ENCODE measurements at places on chromosomes 1 and 21.
A peak's percentile ranks its signal among the peaks of the same experiment; 100 is the strongest.

GRCh38 chr1:72885017-72885416 is 602.7 kb upstream of the NEGR1 start:
- DNase-seq, result no peak

DNA sequence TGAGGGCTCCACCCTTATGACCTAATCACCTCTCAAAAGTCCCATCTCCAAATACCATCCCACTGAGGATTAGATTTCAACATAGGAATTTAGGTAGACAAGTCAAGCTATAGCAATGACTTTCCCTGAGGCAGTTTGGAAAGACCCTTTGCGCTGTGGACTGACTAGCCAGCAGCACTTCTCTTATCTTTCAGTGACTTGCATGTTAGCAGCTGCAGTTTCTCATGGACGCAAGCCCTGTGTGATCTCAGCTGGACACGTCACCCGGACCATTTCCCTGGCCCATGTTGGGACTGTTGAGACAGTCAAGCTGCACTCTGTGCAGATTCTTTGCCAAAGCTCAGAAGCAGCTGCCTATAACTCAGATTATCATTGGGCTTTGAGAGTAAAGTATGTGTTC is 408.1 kb upstream of the USP24 start:
- DNase-seq, result no peak

GRCh38 chr1:14470802-14471201 is 127.7 kb upstream of the KAZN start:
- DNase-seq, result no peak

DNA sequence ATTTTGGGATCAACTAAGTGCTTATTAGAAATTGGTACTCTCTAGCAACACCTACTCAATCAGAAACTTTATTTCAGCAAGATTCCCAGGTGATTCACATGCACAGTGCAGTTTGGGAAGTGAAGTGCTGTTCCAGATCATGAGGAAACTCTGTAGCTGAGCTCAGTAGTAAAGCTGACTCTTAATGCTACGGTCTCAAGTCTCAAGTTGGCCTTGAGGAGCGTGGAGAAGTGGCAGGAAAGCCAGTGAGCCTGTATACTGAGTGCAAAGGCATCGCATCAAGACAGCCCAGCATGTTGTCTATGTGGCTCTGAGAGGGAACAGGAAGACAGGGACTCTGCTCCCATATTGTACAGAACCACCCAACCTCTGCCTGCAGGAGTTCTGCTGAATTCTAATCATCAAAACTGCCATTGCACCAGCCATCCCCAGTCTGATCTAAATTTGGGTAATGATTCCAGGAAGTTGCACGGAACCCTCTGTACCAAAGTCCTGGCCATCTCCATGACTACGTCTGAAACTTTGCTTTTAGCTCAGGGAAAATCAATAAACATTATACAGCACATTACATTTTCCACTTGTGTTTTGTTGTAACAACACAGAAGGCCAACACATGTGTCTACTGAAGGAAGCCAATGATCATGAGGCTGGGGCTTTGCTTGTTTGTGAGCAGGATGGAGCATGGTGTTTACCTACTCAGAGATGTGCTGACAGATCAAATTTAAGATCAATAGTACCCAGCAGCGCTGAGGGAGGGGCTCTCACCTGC is 105.1 kb upstream of the TLR5 start:
- no peak for DNase-seq

- no peak for DNase-seq
These were observed 82.1 kb downstream of the GFI1 start for GRCh38 chr1:92404661-92405060.

DNA sequence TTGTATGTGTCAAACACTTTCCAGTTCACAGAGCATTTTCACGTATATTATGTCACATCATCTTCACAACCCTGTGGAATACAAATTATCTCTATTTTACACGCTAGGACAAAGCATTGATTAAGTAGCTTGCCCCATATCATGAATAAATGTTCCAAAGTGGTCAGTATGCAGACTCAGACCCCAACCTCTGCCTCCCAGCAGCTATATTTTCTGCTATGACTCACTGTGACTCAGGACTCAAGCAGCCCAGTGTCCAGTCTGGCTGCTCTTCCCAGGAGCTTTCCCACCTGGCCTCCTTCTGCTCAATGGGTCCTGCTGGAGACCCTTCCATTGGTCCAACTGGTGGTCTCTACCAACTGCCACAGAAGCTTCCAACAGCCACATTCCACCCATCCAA is 56.0 kb upstream of the RAP1A start:
- no peak for DNase-seq

DNA sequence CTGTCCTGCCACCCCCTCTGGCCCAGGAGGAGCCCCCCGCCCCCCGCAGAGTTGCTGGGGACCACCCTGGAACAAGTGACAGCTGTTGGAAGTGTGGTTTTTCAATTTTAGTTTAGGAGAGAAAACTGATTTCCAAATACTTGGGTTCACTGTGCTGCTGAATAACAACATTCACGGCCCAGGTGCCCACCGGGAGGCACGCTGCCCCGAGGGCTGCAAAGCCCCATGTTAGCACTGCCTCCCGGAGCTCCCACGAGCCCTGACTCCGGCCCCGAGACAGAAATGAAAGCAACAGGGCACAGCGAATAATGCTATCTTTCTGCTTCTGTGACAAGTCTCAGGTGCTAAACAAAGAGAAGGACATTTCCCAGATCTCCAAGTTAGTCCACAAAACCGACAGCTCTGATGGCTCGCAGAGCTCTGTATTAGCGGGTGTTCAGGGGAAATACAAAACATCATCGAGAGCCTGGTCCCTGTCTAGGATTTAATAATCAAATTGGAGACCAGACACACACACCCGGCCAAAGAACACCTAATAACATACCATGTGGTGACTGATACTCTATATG is 451.5 kb downstream of the KIF26B start:
- no peak for DNase-seq

DNA sequence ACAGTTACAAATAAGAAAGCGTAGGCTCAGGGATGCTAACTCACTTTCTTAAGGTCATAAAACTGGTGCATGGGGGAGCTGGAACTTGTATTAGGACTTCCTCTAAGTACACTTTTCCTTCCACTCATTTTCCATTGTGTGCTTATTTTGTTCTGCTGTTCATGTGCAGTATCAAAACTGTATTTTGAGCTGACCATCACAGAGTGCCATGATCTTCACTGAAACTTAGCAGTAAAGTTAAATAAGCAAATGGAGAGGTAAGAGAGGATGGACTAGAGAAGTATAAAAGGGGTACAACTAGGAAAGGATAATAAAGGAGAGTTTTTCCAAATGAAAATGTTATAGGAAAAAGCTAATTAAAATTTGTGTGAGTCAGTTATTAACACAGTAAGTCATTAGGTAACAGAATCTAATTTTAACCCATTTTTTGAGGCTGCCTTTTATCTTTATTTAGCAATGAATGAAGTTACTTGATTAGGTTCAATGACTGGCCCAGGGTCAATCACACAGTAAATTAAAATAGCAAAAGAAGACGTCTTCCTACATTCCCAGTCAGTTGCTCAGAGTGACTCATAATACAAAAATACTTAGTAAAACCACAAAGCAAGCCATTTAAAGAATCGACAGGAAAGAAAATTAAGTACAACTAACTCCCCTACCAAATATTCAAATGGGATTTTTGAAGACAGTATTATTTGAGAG is 165.8 kb upstream of the C1orf105 start:
- DNase-seq, result no peak

DNA sequence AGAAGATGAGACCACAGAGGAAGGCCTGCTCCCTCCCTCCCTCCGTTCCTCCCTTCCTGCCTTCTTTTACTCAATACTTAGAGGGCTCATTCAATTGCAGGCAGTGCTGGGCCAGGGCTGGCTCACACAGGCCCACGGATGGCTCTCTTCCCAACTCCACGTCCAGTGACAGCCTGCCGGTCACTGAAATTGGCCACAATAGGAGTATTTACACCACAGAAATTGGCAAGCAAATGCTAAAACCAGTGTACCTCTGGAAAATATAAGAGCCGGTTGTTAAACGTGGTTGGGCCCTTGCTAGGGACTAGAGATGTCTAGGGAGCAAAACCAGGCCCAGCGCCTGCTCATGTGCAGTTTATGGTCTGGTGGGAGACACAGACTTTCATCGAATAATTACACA is 72.4 kb upstream of the TMEM51 start:
- no peak for DNase-seq

DNA sequence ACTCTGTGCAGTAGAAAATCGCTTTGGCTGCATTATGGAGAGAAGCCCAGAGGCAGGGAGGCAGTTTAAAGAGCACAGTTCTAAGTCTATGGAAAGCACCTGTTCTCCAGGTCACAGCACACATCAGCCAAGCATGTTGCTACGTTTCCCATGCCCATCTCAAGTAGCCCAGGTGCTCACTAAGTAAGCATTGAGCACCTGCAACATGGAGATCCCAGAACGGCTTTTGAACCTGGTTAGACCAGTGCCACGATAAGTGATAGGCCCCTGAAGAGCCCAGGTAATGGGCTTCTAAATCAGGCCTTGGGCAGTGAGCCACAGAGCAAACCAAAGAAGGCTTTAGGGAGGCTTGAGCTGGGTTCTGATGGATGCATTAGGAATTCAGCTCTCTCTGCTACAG is 186.2 kb downstream of the C1orf94 start:
- DNase-seq, result no peak

- no peak for DNase-seq
These were observed 71.5 kb downstream of the USP24 start for GRCh38 chr1:55143684-55144083.

DNA sequence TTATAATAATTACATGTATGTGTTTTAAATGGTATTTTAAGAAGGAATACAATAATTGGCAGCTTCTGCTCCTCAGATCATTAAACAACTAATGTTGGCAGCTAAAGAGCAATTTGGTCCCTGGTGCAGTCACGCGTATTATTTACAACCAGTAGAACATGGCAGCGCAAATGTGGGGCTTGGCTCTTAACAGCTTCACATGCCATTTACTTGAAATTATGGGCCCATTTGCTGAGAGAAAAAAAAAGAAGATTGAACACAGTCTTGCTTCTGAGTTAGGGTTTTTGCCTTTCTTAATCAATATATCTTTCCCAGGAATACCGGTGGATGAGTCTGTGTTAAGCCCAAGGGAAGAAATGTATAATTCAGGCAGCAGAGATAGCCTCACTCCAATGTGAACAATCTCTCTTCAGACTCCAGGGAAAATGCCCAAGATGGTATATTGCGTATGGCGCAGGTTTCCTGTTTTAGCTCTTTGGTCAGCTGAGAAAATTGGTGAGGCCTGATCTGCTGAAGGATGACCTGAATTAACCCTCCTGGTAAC is 174.5 kb downstream of the DISC1 start:
- no peak for DNase-seq

DNA sequence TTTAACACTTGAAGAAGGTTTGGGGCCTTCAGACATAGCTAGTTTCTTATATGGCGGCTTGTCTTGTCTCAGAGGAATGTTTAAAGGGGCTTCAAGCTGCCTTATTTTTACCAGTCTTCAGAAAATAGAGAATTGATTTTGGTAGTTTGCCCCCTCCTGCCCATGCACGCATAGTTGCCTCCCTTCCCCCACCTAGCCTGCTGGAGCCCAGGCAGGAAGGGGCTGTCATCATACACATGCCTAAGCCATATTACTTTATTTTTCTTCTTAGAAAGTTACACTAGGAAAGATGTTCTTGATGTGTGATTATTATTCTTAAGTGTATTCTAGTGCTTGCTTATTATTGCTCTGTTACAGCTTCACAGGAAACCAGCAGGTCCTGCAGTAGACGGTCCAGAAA is 18.3 kb downstream of the PBX1 start:
- no peak for DNase-seq

DNA sequence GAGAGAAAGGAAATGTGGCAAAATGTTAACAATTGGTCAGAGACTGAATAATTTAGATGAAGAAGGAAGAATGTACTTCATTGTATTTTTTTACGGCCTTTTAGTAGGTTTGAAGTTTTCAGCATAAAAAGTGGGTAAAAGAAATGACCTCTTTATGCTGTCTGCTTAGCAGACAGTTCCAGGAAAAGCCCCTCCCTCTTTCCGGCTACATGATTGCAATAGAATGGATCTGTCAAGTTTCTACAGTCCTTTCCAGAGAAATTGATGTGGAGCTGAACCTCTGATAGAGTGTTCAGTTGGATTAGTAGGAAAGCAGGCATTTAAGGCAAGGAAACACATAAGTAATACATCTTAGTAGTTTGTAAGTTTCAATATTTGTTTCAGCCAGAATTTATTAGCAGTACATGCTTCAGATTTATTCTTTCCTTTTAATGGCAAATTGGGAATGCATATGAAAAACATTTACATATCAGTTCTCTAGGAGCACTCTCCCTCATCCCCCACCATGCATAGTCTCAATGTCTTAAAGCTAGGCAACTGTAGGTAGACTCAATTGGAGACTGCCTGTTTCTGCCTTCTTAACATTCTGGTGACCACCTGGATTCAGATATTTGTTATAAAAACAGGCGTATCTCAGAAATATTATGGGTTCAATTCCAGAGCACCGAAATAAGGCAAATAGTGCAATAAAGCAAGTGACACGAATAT is 36.4 kb downstream of the HS2ST1 start:
- no peak for DNase-seq

DNA sequence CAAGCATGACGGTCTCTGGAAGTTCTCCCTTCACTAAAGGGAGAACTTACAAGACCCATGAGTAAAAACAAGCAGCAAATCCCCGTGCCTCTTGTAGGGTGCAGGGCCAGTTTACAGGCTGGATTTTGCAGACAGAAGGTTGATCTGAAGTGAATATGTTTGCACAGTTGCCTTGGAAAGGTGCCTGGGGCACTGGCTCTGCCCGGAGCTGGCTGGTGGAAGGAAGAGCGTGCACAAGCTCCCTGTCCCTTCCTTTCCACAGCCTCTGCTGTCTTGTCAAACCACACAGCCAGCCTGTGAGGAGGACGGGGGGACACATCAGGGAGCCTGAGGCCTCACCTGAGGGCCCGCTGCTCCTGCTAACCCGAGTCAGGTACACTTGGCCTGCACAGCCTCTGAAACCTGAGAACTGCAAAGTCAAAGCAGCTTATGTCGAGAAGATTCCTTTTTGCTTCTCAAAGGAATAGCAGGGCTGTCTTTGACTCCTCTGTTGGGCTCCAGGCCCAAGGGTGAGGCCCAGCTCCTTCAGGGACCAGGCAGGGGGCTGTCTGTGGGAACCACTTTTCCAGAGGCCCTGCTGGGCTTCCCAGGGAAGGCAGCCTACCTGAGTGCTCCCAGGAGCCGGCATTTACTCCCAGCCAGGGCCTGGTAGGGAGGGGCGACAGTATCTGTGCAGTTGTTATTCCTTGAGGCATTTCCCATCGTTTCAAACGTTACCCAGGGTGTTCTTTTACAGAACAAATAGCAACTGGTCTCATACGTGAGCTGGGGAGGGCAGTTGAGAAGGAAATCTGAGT is 251.5 kb downstream of the SIPA1L2 start:
- DNase-seq, result no peak

- DNase-seq, result peak; percentile 69
These were observed 562 bp downstream of the MAP7D1 start for GRCh38 chr1:36156329-36157114.

DNA sequence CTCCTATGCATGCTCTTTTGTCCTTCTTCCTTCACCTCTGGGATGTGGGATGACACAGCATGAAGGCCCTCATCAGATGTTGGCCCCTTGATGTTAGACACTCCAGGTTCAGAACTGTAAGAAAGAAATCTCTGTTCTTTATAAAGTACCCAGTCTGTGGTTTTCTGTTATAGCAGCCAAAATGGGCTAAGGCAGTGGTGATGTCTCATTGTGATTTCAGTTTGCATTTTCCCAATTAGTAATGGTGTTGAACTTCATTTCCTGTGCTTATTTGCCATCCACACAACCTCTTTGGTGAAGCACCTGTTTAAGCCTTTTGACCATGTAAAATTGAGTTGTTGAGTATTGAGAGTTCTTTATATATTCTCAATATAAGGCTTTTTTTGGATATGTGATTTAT is 129.3 kb upstream of the C1orf174 start:
- DNase-seq, result no peak

GRCh38 chr1:62304975-62305374 is 14.3 kb downstream of the KANK4 start:
- no peak for DNase-seq

- peak; percentile 81 for DNase-seq
These were observed 1.3 kb downstream of the FCGR2A start for GRCh38 chr1:161506336-161507223.
